Activated T-helper 1 cell treated with anti-CD3 and anti-CD28 coated beads, Interleukin-2, amount 50 U/mL, for 16 hours (primary cell): ENCODE measurements at places on chromosomes 1 and 21.
A peak's percentile ranks its signal among the peaks of the same experiment; 100 is the strongest.

DNA sequence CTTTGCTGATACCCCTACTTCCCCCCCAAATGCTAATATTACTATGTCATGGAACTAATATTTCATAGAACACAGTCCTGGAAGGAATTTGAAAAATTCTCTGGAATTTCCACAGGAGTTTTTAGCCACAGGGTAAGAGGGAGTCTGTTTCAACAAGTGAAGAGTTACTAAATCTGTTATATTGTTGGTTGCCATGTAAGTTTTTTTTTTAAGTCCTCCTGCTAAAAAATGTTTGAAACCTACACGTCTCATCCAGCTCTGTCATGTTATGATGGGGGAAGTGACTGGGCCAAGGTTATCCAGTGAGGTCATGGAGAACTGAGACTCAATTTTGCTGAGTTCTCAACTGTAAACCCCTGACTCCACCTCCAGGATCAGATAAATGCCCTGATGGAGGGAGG is 60.8 kb upstream of the USP24 start:
- DNase-seq, result no peak

GRCh38 chr1:6005276-6005917 is 13.2 kb upstream of the NPHP4 start:
- no peak for DNase-seq

DNA sequence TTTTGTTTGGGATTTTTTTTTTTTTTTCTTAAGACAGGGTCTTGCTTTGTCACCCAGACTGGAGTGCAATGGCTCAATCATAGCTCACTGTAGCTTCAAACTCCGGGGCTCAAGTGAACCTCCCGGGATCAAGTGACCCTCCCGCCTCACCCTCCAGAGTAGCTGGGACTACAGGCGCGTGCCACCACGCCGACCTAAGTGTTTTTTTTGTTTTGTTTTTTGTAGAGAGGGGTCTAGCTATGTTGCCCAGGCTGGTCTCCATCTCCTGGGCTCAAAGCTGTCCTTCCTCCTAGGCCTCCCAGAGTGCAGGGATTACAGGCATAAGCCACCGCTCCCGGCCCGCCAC is 776 bp downstream of the HLCS start:
- DNase-seq, result no peak

- DNase-seq, result no peak
Measured at GRCh38 chr21:41231060-41231459, 63.1 kb downstream of the BACE2 start.

DNA sequence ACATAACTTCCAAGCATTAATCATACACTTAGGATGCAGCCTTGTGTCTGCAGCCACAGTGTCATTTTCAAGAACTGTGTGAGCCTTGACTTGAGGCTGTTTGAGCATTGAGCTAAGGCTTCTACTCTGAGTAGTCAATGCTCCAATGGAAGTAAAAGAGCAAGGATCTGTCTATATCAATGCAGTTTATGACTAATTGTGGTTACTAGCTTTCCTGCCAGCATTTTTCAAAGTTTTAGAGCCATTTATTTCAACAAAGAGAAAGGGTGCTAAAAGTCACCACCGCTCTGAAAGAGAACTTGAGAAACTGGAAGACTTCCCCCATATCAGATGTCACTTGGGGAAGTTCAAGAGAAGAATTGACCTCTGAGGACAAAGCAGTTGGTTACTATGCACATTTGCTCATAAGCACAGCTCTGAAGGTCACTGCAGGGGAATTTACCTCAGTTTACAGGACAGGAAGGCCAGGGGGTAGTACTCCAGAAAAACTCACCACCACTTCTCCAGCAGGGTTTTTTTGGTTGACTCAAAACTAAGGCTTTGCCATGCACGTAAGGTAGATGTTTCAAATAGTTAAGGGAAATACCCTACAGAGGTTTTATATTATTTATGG is 24.5 kb upstream of the RGS1 start:
- DNase-seq, result no peak

DNA sequence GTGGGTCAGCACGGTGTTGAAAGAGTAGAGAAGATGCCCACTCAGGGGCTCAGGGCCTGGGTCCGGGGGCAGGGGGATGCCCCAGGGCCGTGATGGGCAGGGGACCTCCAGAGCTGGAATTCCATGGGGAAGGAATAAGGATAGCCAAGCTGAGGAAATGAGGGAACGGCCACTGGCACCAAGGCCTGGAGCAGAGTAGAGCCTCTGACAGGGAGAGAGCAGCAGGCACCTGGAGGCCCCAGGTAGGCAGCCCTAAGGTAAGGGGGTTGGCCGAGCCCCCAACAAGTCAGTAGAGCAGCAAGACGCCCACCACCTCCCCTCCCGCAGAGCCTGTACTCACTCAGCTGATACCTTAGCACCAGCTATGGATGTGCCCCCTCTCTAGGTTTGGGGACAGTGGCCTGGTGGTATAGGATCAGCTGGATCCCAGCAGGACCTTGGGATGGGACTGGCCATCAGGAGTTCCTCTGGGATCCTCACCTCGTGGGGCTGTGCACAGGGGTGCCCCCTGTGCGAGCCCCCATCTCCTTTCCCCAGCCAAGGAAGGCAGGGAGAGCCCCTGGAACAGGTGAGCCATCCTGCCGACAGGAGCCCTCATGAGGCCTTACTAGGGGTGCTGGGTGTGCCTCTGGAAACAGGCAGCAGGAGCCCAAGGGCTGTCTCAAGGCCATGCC is 21.0 kb upstream of the ARF1 start:
- DNase-seq, result no peak

GRCh38 chr1:206049293-206049692 is 3.7 kb upstream of the RHEX start:
- DNase-seq, result no peak

GRCh38 chr1:117512728-117513321 is 93.0 kb upstream of the TENT5C start:
- no peak for DNase-seq

- no peak for DNase-seq
Measured at GRCh38 chr1:76625886-76626678, 241.2 kb upstream of the ST6GALNAC5 start.

- DNase-seq, result no peak
Measured at GRCh38 chr1:46544561-46545240, 6.7 kb downstream of the KNCN start.

- no peak for DNase-seq
Measured at GRCh38 chr1:196180847-196181593, 427.2 kb downstream of the KCNT2 start.

- DNase-seq, result peak; percentile 33
Measured at GRCh38 chr1:28926629-28927265, 12.4 kb downstream of the EPB41 start.

DNA sequence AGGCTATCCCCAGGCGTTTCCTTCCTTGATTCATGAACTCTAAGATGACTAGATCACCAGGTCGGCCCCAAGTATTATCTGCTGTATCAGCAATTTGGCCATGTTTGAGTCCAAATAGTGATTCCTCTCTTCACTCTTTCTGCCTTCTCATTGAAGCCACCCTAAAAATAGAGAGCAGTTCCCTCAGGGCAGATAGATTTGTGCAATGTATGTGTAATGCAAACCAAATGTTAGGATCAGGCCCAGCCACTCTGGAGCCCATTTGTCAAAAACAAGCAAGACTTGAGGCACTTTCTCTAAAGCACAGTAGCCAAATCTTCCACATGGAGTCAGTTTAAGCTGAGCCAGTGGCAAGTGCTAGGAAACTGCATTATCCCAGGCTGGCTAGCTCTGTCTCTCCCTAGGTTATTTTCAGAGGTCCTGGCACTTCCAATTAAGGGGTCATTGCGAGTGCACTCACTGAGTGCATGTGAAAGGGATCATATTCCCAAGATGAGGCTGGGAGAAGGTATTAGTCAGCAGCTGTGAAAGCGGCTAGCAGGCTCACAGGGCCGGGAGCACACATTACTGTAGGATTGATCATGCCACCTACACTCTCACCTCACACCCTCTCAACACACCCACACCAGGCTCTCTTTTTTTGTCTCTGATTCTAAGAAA is 97.9 kb upstream of the RAB3GAP2 start:
- no peak for DNase-seq

DNA sequence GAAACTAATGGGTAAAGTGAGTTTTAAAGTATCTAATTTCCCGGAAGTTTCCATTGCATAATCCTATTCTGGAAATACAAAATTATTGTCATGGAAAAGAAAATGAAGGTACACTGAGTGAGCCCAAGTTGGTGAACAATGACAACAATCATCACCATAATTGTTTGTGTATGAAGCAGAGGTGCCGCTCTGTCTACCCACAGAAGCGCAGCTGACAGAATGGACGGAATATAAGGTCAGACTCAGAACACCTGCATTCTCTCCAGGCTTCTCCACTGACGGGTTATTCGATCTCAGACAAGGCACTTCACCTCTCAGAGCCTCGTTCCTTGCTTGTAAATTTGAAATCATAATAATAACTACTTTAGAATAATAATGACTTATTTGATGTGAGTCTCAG is 99.1 kb upstream of the NGF start:
- DNase-seq, result no peak

- no peak for DNase-seq
Measured at GRCh38 chr1:8040586-8040985, 14.5 kb upstream of the ERRFI1 start.

DNA sequence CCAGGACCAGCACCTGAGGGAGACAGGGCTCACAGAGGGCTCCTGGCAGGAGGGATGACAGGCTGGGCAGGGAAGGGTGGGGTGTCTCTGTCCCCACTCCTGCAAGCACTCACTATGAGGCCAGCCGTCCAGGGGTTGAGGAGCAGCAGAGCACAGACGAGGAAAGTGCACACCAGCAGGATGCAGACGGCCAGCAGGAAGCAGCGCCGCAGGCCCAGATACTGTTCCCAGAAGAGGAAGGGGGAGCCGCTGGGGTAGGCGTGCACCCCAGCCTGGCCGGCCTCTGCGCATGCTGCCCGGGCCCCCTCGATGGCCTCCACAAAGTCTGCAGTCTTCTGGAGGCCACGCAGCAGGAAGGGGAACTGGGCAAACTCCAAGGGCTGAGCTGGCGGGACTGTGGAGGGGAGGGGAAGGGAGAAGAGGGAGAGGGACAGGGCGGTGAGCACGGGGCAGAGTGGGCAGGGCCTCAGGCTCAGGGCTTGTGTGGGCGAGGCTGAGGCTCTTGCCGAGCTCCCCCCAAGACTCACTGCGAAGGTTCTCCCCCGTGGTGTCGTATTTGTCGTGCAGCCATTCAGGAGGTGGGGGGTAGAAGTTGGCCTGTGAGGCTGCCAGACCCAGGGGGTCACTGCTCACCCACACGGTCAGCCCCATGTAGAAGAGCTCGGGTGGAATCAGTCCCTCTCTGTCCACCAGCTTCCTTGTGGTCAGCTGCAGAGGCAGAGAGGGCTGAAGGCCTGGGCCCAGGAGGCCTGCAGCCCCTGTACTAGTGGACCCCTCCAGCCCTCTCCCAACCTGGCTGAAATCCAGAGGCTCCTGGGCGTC is 16.5 kb downstream of the PTCH2 start:
- DNase-seq, result no peak

DNA sequence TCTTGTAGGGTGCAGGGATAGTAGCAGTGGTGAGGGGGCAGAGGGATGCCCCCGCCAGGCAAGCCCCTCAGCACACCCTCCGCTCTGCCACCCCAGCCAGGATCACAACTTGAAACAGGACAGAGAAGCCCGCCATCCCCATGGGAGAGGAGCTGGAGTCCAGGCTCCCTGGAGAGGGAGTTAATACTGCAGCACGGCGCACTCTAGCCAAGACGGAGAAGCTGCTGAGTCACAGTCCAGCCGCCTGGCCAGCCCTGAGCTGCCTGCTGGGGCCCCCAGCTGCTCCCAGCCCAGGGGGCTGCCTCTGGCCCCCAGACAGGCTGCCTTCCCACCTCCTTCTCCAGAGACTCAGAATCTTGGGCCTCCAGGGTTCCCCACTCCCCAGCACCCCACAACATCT is 87.2 kb downstream of the SYT2 start:
- DNase-seq, result no peak

GRCh38 chr1:30725450-30726095 is 2.2 kb upstream of the MATN1 start:
- DNase-seq, result no peak

GRCh38 chr1:2598329-2598931 is 11.9 kb downstream of the PRXL2B start:
- DNase-seq, result no peak

GRCh38 chr1:39501666-39502065 is 10.2 kb downstream of the BMP8A start:
- no peak for DNase-seq

GRCh38 chr1:232570007-232570406 is 59.9 kb downstream of the SIPA1L2 start:
- no peak for DNase-seq

DNA sequence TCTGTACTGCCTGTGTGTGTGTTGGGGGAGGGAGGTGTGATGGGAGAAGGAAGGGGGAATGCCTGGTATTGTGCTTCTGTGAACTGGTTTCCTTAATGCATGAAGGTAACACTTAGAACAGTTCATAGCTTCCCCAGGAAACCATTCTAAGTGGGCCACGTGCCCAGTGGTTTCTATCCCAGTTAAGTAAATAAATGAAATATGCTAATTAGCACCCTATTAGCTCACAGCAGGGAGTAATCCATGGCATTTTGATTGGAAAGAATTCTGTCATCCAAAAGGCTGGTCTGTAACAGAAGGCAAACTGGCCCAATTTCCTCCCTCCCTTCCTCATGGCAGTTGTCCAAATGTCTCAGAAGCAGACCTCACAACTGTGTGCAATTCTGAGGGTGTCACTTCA is 199.3 kb downstream of the TTLL7 start:
- DNase-seq, result no peak

- DNase-seq, result no peak
Measured at GRCh38 chr1:232900818-232901217, 49.6 kb upstream of the NTPCR start.

DNA sequence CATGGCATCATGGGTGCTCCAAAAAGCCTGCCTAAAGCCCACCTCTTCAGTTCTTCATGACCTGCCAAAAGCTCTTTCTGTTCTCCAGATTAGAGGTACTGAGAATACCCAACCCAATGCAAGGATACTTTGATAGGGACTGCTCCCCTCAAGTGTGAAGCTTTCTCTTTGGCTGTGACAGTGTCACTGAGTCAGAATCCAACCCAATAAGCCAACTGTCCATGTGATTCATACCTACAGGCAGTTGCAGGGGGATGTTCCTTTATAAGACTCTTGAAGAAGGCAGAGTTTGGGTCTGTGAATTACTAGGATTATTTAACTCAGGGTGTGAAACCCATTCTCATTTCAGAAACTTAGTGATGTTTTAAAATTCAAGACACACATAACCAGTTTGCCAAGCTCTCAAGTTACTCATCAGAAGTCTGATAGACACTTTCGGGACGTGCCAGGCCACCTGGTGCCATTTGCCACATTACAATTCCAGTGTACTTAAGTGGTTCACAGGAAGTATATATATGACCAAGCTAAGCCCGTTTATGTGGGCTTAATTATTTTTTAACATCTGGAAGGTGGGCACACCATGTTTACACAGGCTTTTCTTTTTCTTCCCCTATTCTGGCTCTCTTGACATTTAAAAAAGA is 265.8 kb downstream of the NFIA start:
- DNase-seq, result no peak

GRCh38 chr1:24742090-24742938 is 2.9 kb upstream of the CLIC4 start:
- no peak for DNase-seq
